ENCODE measurements at places on chromosomes 12 and 14. TPM values are rescaled to one million over a fixed set of nuclear protein-coding genes. Genes with fewer than 3 reads are reported as not detected.

AQP6 gene
- total RNA-seq: not detected

DNA sequence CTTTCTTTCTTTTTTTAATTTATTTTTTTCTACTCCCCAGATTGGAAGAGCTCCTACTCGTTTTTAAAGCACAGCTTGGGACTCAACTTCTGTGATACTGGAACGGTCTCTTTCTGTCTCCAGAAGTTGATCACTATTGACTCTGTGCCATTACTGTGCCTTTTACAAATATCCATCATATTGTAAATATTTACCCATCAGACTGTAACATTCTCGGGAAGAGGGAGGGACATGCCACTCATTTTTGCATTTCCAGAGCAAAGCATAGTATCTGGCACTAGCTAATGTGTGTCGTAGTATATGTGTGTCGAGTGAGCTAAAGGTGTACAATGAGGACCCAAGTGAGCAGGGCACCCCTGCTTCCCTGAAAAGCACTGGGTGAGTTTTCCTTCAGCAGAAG is 24.0 kb upstream of the GSG1 start:
- no peak for DNase-seq

- DNase-seq: no peak
These were observed 91.9 kb downstream of the ARMH4 start for GRCh38 chr14:58060077-58060476.

DNA sequence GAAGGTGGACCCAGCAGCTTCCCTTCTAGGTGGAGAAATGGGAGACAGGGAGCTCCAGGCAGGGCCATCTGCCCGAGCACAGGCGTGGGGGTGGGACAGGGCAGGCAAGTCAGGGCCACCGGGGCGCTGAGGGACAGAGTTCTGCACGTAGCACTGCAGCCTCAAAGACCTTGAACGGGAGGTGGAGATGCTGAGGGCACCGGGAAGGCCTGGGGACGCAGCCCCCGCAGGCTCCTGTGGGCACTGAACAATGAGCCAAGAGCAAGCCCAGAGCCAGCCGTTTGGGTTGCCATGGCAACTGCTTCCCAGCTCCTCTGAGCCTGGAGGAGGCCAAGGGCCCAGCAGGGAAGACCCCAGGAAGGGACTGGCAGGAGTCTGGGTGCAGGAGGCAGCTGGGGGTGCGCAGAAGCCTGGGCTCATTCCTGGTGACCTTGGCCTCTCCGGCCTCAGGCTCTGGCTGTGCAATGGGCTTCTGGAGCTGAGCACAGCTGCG is 3.4 kb downstream of the LBHD2 start:
- DNase-seq: no peak

DNAJC22 gene
- total RNA-seq: 0.70 TPM

- no peak for DNase-seq
These were observed 234.3 kb downstream of the DACT1 start for GRCh38 chr14:58872061-58872460.

MYBPC1 gene
- total RNA-seq: 3.1 TPM

GRCh38 chr14:68987653-68988036 is 8.5 kb upstream of the ACTN1 start:
- DNase-seq: no peak

Data from cardiac septum (tissue), 1 donor.